ENCODE measurements at places on chromosomes 2 and 18. TPM values are rescaled to one million over a fixed set of nuclear protein-coding genes. Genes with fewer than 3 reads are reported as not detected.

- no peak for DNase-seq
Observed at GRCh38 chr2:233179848-233180366, 71.6 kb upstream of the ATG16L1 start.

- DNase-seq = peak; percentile 19
Observed at GRCh38 chr2:177806025-177806424, 266.6 kb downstream of the PDE11A start.

DNA sequence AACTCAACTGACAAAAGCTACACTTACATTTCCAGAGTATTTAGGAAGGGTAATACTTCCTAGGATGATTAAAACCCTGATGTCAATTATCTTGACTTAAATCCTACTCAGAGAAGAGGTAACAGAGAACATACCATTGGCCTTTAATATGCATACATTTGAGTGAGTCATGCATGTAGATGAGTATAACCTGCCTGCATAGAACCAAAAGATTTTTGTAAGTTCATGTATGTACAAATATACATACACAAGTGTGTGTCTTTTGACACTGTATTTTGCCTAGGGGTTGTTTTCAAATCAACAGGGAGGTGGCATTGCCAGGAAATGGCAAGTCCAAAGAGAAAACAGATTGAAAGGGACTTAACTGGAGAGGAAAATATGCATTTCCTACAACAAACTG is 6.1 kb downstream of the BMP10 start:
- no peak for DNase-seq

DNA sequence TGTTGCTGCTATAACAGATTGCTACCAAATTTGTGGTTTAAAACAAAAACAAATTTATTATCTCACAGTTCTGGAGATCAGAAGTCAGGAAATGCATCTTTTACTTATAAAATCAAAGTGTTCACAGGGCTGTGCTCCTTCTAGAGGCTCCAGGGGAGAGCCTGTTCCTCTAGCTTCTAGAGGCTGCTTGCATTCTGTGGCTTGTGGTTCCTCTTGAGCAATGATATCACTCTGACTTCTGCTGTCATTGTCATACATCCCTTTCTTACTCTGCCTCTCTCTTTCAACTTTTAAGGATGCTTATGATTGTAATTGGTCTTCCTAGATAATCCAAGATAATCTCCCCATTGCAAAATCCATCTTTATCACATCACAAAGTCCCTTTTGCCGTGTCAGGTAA is 6.1 kb upstream of the DCC start:
- DNase-seq = no peak

DNA sequence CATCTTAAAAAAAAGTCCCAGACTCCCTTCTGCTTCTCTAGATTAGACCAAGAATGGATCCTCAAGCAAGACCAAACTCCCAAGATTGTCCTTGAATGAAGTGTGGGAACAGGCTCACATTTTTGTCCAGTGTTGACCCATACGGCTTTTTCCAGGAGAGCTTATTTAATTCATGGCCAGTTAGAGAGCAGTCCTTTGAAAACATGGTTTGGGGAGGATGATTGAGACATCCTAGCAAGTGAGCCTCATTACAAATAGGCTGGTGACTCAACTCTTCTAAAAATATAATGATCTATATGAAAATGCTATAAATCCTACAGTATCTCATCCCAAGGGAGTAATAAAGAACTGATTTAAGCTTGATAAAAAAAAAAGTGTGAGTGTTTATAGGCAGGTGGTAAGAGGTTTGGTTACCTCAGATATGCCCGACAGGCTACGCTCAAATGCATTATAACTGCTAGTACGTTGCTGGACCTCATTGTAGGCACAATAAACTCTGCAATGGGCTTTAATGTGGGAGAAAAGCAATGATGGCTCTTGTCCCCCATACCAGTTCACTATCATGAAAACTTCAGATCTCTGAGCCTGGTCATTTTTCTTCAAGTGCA is 17.0 kb downstream of the ANKRD29 start:
- DNase-seq = no peak

- peak; percentile 39 for DNase-seq
Observed at GRCh38 chr18:69935319-69936190, 12.1 kb downstream of the CD226 start.

DNA sequence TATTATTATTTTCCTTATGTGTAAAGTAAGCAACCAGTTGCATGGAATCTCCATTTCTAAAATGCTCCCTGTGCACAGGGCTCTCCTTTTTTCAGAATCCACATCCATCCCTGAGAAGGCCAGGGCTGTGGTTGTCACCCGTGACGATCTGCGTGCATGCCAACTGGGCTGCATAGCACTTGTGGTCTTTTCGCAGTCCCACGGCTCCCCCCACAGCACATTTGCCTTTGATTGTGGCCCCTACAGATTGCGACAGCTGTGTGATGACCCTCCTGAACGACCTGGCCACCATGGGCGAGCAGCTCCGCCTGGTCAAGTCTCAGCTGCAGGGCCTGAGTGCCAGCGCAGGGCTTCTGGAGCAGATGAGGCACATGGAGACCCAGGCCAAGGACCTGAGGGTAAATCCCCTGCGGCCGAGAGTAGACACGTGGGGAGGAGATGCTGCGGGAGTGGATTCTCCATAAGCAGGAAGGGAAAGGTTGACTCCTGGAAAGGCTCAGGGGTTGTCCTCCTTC is 119.8 kb upstream of the TTC39C start:
- DNase-seq = no peak

DNA sequence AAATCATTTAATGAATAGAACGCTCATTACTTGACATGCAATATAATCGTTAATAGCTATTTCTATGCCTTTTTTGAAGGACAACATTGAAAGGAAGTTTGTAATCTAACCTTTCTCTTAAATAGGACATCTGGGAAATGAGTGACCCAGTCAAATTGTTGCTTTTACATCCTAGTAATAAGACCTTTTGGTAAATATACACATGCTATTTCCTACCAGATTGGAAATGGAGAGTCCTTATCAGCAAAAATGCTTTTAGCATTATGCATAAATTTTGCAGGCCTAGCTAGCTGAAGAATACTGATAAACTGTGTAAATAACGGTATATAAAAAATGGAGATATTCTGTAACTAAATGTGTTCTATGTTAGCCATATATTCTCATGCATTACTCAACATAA is 567.3 kb upstream of the DSEL start:
- DNase-seq = no peak

DNA sequence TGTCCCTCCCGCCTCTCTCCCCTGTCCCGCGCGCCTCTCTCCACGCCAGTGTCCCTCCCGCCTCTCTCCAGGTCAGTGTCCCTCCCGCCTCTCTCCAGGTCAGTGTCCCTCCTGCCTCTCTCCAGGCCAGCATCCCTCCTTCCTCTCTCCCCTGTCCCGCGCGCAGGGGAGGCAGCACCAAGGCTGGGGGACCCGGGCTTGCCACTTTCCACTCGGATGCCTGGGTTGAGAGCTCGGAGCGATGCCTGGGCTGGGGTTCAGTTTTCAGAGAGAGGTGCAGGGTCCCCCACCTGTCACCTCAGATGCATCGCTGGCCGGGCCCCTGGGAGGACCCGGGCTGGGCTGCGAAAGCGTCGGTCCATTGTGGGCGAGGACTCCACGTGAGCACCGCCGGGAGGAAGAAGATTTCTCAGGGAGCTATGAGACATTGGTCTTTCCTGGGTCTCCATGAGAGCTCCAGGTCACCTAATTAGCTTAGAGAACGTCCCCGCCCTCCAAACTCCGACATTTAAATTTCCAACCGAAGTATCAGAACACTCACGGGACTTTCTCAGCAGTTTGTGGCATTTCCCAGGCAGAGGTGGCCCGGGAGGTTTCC is 2.1 kb downstream of the FBLN7 start:
- no peak for DNase-seq

DNA sequence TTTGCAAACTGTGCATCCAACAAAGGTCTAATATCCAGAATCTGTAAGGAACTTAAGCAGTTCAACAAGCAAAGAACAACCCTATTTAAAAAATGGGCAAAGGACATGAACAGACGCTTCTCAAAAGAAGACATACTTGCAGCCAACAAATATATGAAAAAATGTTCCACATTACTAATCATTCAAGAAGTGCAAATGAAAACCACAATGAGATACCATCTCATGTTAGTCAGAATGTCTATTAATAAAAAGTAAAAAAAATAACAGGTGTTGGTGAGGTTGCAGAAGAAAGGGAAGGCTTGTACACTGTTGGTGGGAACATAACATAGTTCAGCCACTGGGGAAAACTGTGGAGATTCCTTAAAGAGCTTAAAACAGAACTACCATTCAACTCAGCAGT is 126.2 kb downstream of the NAT8 start:
- peak; percentile 4 for DNase-seq

GRCh38 chr2:73078457-73079411 is 7.2 kb upstream of the SFXN5 start:
- no peak for DNase-seq

GRCh38 chr18:45976566-45976965 is 9.4 kb upstream of the EPG5 start:
- DNase-seq = peak; percentile 52

DNA sequence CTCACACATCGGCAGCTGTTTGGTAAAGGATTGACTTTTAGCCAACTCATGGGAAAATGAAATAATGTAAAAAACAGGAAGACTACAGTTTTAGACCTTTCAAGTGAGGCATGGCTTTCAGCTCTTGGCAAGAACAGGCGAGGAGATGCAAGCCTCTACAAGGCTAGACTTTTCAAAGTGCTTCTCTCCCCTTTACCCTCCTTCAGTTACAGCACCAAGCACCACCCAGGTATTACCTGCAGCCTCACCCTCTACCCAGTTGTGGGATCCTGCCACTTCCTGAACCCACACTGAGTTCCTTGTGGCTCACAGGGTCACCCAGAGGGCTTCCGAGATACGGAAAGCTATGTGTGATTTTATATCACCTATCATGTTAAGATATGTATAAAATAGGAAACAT is 14.7 kb downstream of the UGT1A10 start:
- DNase-seq = no peak

DNA sequence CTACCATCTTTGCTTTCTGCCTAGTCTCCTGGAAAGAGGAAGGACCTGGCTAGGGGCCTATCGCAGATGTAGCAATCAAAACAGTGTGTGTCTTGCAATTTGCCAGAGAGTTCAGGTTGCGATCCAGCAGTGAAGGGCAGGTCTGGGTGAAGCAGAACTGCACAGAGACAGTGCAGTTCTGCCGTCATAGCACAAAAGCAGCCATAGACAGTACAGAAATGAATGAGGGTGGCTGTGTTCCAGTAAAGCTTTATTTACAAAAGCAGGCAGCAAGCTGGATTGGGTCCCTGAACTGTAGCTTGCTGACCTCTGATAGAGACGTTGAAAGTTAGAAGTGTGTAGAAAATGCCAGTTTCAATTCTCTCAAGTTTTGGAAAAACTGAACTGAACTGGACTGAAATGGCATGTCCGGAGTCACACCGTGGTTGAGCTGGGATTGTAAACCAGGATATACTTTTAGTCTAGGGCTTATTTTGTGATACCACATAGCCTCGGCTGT is 186.8 kb downstream of the LTBP1 start:
- no peak for DNase-seq

GRCh38 chr18:68448736-68449135 is 266.2 kb downstream of the TMX3 start:
- peak; percentile 82 for DNase-seq

DNA sequence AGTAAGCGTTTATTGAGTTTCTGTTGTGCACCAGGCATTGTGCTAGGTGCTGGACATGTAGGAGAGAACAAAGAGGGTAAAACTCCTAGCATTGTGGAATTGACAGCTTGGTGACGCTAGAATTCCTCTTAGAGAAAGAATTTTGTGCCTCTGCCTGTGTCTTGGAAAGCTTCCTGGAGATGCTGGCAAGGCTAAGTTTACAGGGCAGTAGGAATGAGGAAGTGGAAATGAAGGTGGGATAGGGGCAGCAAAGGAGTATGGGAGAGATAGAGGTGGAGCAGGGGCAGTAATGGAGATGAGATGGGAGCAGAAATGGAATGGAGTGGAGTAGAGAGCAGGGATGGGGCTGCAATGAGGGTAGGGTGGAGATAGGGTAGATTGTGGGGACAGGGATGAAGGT is 29.8 kb downstream of the GPR39 start:
- no peak for DNase-seq

DNA sequence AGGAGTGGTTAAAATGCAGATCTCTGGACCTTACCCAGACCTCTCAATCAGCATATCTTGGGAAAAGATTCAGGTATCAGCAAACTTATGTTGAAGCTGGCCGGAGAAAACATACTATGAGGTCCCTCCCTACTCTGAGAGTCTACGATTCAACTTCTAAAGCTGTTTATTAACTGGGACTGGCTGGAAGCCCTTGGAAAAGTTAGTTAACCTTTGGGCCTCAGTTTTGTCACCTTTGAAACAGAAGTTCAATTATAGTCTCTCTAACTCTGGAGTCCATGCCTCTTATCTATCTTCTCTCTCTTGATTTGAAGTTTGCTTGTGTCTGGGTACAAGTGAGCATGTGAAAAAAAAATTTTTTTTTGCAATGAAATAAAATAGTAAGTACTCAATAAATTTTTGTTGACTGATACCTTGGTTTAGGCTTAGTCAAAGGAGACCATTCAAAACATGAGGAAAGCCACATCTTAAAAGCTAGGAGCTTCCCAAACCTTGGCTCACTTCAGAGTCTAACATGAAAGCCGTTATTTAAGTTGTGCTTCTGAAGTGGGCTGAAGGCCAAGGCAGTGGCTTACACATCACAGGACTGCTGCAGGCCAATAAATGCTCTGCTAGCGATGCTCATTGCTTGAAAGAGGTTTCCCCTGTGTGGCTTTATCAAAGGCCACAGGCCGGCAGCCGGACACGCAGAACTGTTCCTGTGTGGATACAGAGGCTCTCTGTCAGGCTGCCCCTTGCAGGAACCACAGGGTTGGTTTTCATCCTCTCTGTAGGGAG is 110.6 kb upstream of the FAM136A start:
- no peak for DNase-seq

GRCh38 chr2:122319539-122320132 is 564.2 kb downstream of the TSN start:
- DNase-seq = peak; percentile 43

- DNase-seq = no peak
Observed at GRCh38 chr2:227401550-227401949, 13.8 kb upstream of the SCYGR1 start.

- no peak for DNase-seq
Observed at GRCh38 chr2:198144660-198145059, 340.3 kb downstream of the PLCL1 start.

- DNase-seq = no peak
Observed at GRCh38 chr18:45213040-45213333, 402.3 kb upstream of the SLC14A2 start.

GRCh38 chr18:77162580-77162979 is 30.0 kb upstream of the MBP start:
- DNase-seq = no peak

GRCh38 chr2:156511122-156511521 is 74.9 kb downstream of the GPD2 start:
- DNase-seq = no peak

GRCh38 chr2:85704800-85705679 is 10.9 kb downstream of the GNLY start:
- no peak for DNase-seq

- DNase-seq = peak; percentile 52
Observed at GRCh38 chr2:222057347-222058073, 241.3 kb downstream of the PAX3 start.

GRCh38 chr2:3470856-3471737 is 48.2 kb downstream of the ADI1 start:
- peak; percentile 25 for DNase-seq

Gene PLCL1
- total RNA-seq = 2.3 TPM

Gene GAD1
- 0.13 TPM for total RNA-seq

Gene LCT
- total RNA-seq = 0.25 TPM

Gene GALNT1
- 65.4 TPM for total RNA-seq

Gene SERPINB10
- not detected for total RNA-seq

Gene BCL2
- total RNA-seq = 1.5 TPM

Gene LONRF2
- under 0.01 TPM for total RNA-seq

Gene FAM110C
- not detected for total RNA-seq

Gene RGPD4
- not detected for total RNA-seq

Gene WDR54
- total RNA-seq = 33.4 TPM

Gene SOX11
- total RNA-seq = under 0.01 TPM

Measured in GM23248 (cell line).